Glutamatergic neuron (in vitro differentiated cells): ENCODE measurements at places on chromosomes 2 and 18. TPM values are rescaled to one million over a fixed set of nuclear protein-coding genes. Genes with fewer than 3 reads are reported as not detected.

TTR gene
- not detected for total RNA-seq

ACKR3 gene
- total RNA-seq: 1.2 TPM

ACVR1C gene
- 0.59 TPM for total RNA-seq

SLC5A7 gene
- total RNA-seq: 0.27 TPM

FAM110C gene
- total RNA-seq: not detected

KLHL14 gene
- total RNA-seq: not detected

TGFA gene
- 4.7 TPM for total RNA-seq

DNA sequence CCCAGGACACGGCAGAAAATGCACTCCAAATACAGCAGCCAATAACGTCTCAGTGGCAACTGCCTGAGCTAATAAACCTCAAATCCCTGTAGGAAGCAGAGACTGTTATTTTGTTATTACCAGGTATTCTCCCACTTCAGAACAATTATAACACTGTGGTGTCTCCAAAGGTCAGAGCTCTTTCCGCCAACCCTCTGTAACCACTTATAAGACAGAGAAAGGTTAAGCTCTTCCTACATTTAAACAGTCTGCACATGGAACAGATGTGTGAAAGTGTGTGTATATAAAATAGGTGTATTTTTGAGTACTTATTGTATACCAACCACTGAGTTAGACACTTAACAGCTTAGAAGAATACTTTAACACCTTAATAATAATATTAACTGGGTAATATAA is 64.1 kb downstream of the FBXO15 start:
- peaks cover 1% of the 10 kb centered on the region for H3K27me3 ChIP-seq
- peaks cover 4% of the 10 kb centered on the region for H3K36me3 ChIP-seq
- no peak overlapping the region for H3K27ac ChIP-seq
- DNase-seq: no peak
- peaks cover 11% of the 10 kb centered on the region for H3K4me1 ChIP-seq
- H3K4me3 ChIP-seq: no peak overlapping the region

DNA sequence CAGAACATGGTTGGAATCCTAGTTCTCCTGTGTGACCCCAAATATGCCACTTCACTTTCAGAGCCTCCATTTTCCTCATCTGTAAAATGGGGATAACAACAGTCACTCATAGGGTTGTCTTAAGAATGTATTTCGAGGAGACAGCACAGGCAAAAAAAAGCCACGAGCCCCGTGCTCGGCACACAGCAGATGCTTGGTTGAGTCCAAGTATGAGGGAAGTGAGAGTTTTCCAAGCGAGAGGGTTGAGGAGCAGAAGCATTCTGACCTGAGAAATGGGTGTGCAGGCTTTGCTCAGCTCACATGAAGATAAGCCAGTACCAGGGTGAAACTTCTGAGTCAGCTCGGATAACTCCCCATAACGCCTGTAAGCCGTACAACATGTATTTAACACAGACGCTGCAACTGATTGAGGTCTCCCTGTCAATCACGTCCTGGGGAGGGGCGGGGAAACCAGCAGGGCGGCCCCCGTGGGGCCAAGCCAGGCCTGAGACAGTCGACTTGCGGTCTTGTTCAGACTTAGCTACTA is 23.0 kb upstream of the ODC1 start:
- no peak for DNase-seq
- H3K4me1 ChIP-seq: peaks cover 14% of the 10 kb centered on the region
- no peak overlapping the region for H3K27ac ChIP-seq
- H3K4me3 ChIP-seq: no peak overlapping the region
- no peaks in the 10 kb centered on the region for H3K36me3 ChIP-seq
- H3K27me3 ChIP-seq: peaks cover 5% of the 10 kb centered on the region

DNA sequence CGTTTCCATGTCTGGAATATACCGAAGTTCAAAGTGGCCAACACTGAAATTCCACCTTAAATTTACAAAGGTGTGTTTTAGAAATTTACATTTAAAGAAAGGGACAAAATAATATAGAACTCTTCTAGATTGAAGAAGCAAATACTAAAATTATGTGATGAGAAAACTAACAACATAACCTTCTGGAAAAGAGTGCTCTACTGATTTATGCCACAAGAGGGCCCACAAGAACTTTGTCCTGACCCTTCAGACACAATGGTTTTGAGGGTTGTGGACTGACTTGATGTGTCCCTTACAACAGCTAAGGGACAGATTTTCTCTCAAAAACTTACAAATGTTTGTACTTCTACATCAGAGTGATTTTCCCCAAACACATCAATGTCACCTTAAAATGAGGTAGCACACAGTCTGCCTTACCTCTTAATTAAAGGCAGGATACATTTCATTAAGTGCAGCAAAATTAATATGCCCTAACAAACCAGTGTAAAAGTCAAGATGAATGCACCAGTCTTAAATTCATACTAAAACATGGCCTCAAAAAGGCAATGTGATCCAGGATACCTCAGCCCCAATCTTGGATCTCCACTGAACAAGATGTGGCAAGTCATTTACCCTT is 36.2 kb downstream of the EIF2AK3 start:
- DNase-seq: no peak
- H3K36me3 ChIP-seq: no peaks in the 10 kb centered on the region
- peak overlapping the region; percentile 90 for H3K27ac ChIP-seq

- H3K27ac ChIP-seq: no peak overlapping the region
- no peak overlapping the region for H3K4me3 ChIP-seq
- DNase-seq: no peak
Measured at GRCh38 chr2:1321321-1321720, 91.9 kb upstream of the TPO start.

DNA sequence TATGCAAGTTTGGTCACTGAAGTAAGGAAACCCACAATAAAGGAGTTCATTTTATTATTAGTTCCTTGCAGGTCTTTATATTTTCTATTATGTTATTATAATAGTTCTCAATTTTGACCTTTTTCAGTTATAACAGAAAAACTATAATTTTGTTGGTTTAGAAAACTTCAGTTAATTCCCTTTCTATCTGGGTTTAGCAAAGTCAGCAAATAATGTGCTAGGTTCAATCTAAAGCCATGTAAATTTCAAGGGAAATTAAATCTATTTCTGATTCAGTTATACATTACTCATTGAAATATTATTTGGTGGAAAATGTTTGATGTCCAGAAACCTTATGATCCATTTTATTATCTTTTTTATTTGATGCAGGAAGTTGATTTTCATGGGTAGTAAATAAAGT is 43.7 kb downstream of the MYL1 start:
- no peak overlapping the region for H3K27ac ChIP-seq
- DNase-seq: no peak
- H3K4me3 ChIP-seq: no peak overlapping the region

- H3K36me3 ChIP-seq: peaks cover 8% of the 10 kb centered on the region
- no peak for DNase-seq
- H3K4me1 ChIP-seq: peaks cover 3% of the 10 kb centered on the region
- no peaks in the 10 kb centered on the region for H3K27me3 ChIP-seq
- no peak overlapping the region for H3K4me3 ChIP-seq
- H3K27ac ChIP-seq: no peak overlapping the region
Measured at GRCh38 chr18:10430677-10431076, 23.8 kb upstream of the APCDD1 start.

DNA sequence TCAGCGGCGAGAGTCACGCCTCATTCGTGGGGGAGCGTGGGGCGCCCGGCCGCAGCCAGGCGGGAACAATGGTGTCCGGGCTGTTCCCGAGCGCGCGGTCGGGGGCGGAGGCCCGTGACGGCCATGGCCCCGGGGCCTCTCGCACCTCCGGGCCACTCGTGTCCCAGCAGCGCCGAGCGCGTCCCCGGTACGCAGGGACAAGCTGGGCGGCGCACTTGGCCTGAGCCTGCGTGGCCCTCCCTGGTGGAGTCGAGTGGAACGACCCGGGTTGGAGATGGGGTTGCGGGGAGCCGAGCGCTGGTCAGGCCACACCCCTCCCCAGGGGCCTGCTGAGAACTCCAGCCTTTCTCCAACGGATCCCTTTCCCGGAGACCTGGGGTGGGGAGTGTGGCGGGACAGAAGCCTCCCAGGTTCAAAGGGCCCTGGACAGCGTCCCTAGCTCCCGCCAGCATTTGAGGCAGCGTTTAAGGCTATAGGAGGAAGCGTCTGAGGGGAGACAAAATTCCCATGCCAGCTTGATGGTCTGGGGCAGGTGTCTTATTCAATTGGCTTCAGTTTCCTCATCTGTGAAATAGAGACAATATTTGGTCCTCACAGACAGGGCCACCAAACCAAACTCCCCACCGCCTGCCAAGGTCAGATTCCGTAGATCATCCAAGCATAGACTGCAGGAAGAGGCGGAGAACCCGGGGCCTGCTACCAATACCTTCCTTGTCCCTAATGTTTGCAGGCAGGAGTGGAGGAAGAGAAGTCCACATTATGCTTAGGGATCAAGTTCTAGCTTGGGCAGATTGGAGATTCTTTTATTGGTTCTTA is 553 bp downstream of the CNDP2 start:
- DNase-seq: peak; percentile 79
- H3K27ac ChIP-seq: peak overlapping the region; percentile 68
- H3K4me1 ChIP-seq: peaks cover 11% of the 10 kb centered on the region
- H3K27me3 ChIP-seq: peaks cover 3% of the 10 kb centered on the region
- H3K4me3 ChIP-seq: peak overlapping the region; percentile 98

- H3K4me1 ChIP-seq: no peaks in the 10 kb centered on the region
- H3K36me3 ChIP-seq: no peaks in the 10 kb centered on the region
- no peak for DNase-seq
- H3K27me3 ChIP-seq: peaks cover 3% of the 10 kb centered on the region
Measured at GRCh38 chr18:2994603-2995432, 18.1 kb downstream of the LPIN2 start.

DNA sequence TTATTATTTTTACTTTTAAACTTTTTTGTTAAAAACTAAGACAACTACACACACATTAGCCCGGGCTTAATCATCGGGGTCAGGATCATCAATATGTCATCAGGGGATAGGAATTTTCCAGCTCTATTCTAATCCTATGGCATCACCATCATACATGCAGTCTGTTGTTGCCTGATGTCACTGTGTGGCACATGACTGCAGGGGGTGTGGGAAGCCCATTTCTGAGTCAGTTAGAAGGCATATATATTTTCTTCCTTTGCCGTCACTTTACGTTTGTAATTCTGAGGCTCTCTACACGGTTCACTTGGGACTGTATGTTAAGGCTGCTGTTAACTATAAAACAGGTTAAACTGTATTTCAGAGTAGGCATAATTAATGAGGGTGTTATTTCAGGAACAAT is 144.4 kb upstream of the ITGA6 start:
- DNase-seq: no peak
- no peak overlapping the region for H3K4me3 ChIP-seq
- no peaks in the 10 kb centered on the region for H3K27me3 ChIP-seq

GRCh38 chr2:69652206-69652605 is 8.7 kb upstream of the AAK1 start:
- peaks cover 5% of the 10 kb centered on the region for H3K27me3 ChIP-seq
- no peaks in the 10 kb centered on the region for H3K36me3 ChIP-seq
- no peak overlapping the region for H3K27ac ChIP-seq
- no peak overlapping the region for H3K4me3 ChIP-seq

GRCh38 chr2:229043681-229044080 is 227.4 kb downstream of the PID1 start:
- H3K4me1 ChIP-seq: peaks cover 4% of the 10 kb centered on the region
- DNase-seq: no peak
- H3K27me3 ChIP-seq: no peaks in the 10 kb centered on the region

GRCh38 chr2:84901593-84902120 is 3.8 kb upstream of the TMSB10 start:
- peaks cover 2% of the 10 kb centered on the region for H3K36me3 ChIP-seq
- no peak for DNase-seq
- no peak overlapping the region for H3K27ac ChIP-seq
- peaks cover 9% of the 10 kb centered on the region for H3K27me3 ChIP-seq
- peaks cover 2% of the 10 kb centered on the region for H3K4me1 ChIP-seq

DNA sequence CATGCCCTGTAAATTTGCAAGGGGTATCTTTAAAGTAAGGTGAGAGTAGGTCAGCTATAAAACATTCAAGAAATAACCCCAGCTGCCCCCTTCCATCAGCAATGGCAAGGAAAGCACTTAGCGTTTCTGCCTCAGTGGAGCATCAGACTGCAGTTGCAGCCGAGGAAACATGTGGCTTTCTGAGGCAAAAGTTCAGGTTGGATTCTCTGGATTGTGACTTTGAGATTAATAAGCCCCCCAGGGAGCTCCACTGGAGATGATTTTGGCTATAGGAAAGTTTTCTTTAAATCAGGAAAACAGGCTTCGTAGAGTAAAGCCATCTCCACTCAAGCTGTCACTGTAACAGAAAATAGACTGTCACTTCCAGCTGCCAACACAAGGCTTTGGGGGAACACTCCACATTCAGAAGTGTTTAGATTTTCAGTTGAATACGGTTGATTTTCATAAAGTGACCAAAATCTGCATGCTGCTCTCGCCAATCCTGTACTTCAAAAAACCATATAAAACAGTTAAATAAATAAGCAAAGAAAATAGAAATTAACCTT is 15.3 kb upstream of the RIT2 start:
- H3K27me3 ChIP-seq: no peaks in the 10 kb centered on the region
- no peak for DNase-seq
- H3K4me1 ChIP-seq: no peaks in the 10 kb centered on the region

GRCh38 chr2:173880561-173880960 is 84.6 kb downstream of the SP3 start:
- no peak for DNase-seq
- peaks cover 3% of the 10 kb centered on the region for H3K27me3 ChIP-seq
- H3K36me3 ChIP-seq: no peaks in the 10 kb centered on the region
- H3K4me3 ChIP-seq: no peak overlapping the region
- H3K4me1 ChIP-seq: peaks cover 6% of the 10 kb centered on the region
- H3K27ac ChIP-seq: no peak overlapping the region

- no peak overlapping the region for H3K4me3 ChIP-seq
- no peak for DNase-seq
- no peaks in the 10 kb centered on the region for H3K27me3 ChIP-seq
Measured at GRCh38 chr2:108271691-108272253, 16.9 kb upstream of the SULT1C2 start.

GRCh38 chr2:55530539-55531081 is 11.1 kb downstream of the CFAP36 start:
- H3K27me3 ChIP-seq: peaks cover 8% of the 10 kb centered on the region
- DNase-seq: no peak
- peaks cover 14% of the 10 kb centered on the region for H3K4me1 ChIP-seq
- H3K27ac ChIP-seq: peak overlapping the region; percentile 65
- peaks cover 8% of the 10 kb centered on the region for H3K36me3 ChIP-seq

DNA sequence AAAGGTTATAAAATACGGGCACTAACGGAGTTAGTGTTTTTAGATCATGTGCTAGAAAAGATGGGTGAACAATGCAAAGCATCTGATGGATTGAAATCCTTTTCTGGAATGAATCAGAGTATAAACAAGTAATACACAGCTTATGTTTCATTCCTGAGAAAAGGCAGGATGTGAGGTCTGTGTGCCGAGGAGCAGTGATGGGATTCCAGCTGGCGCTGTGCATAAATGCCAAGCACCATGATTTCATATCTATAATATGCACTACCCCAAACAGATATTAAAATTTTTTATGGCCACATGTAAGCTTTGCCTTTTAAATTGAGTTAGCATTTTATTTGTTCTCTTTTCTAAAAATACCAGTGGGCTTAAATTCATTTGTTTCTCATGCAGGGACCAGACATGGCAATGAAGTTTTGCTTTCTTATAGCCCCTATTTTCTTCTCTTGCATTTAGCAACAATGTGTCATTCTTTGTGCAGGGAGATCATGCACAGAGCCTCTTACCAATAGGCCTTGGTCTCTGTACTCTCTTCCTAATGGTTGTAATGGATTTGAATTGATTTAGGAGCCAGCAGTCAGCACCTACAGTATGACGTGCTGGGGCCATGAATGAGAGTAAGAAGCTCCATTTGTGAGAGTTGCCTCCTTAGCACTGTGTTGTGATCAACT is 323.9 kb downstream of the SLC8A1 start:
- no peak overlapping the region for H3K4me3 ChIP-seq
- no peaks in the 10 kb centered on the region for H3K36me3 ChIP-seq
- DNase-seq: no peak
- H3K4me1 ChIP-seq: no peaks in the 10 kb centered on the region
- H3K27ac ChIP-seq: no peak overlapping the region
